Stimulated activated CD8-positive, alpha-beta memory T cell treated with anti-CD3 and anti-CD28 coated beads, Interleukin-15, amount 100 ng/mL, for 24 hours (primary cell): ENCODE measurements at places on chromosomes 16 and 17.

DNA sequence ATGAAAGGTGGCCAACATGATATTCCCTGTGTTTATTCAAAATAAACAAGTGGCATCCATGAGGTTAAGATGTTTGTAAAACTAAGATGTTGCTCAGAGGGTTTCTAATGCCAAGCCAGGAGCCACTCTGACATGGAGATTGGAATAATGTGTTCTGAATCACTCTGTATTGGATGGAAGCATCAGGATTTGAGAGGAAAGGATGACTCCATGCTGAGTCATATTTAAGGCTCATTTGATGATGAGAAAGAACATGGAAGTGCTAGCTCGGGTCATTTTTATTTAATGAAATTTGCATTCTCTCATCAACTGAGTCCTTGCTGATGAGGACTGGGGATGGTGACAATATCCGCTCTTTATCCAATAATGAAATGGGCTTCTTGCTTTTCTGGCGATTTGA, 6.2 kb downstream of the VAT1L start:
- no peak for DNase-seq

GRCh38 chr17:82981141-82981730, 98.2 kb upstream of the METRNL start:
- no peak for DNase-seq

DNA sequence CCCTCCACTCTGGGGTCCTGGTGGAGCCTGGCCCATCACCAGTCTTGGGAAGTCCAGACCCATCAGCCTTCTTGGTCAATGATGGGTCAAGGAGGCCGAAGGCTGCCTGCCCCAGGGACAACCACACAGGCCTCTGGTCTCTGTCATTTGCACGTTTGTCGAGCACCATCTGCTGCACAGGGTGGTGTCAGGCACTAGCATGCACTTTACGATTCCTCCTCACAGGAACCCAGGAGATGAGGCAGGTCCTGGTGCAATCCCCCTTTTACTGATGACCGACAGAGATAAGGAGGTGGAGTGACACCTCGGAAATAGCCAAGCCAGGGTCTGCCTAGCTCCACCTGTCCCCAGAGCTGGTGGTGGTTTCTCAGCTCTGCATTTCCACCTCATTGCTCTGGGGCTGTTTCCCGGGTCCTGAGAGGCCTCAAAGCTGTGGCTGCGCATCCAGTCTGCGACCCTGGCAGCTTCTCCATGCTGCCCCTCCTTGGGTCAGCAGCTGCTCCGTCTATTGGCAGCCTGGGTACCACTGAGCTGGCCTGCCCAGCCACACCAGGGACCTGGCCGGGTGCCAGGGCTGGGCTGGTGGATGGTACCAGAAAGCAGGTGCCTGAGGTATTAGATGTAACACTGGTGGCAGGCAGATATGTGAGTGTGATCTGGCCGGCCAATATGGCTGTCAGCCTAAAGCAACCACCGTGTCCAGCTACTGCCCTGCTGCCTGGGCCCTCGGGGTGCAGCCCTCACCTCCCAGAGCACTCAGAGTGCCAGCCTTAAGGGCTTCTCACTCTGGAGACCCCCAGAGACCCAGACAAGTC, 10.0 kb downstream of the MMP15 start:
- DNase-seq = no peak

GRCh38 chr16:35339337-35339736, 1879.9 kb downstream of the TP53TG3F start:
- no peak for DNase-seq

DNA sequence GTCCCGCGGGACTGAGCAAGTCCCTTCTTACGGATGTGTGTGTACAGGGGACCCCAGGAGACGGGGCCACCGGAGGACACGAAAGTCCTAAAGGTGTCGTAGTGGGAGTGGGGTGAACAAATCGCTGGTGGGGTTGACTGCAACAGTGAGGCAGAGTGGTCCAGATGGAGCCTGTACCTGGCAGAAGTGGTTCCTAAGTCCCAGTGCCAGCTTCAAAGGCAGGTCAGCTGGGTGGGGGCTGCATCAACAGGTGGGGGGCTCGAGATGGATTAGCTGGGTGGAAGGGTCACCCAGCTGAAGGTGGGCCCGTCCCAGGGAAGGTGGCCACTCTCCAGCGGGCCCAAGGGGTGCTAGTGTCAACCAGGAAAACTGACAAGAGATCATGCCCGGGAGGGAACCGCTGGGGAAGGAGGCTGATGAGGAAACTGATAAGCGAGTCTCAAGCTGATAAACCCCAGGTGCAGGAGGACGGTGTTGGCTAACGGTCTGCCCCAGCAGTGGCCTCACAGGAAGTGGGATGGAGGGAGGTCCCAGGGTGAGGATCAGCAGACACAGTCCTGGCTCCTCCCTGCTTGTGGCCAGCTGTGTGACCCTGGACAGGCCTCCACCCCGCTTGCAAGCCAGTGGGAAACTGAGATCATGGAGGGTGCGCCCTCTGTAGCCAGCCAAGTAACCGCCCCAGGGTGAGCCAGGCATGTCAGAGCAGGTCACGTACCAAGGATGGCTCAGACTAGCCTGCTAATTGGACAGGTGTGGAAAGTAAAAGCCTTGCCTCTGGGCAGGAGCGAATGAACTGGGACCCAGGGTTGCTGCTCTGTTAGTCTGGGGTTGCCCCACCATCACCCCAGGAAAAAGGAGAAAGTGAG, 1.0 kb downstream of the ORAI3 start:
- no peak for DNase-seq

- no peak for DNase-seq
Measured at GRCh38 chr17:27241346-27241946, 52.5 kb upstream of the WSB1 start.

DNA sequence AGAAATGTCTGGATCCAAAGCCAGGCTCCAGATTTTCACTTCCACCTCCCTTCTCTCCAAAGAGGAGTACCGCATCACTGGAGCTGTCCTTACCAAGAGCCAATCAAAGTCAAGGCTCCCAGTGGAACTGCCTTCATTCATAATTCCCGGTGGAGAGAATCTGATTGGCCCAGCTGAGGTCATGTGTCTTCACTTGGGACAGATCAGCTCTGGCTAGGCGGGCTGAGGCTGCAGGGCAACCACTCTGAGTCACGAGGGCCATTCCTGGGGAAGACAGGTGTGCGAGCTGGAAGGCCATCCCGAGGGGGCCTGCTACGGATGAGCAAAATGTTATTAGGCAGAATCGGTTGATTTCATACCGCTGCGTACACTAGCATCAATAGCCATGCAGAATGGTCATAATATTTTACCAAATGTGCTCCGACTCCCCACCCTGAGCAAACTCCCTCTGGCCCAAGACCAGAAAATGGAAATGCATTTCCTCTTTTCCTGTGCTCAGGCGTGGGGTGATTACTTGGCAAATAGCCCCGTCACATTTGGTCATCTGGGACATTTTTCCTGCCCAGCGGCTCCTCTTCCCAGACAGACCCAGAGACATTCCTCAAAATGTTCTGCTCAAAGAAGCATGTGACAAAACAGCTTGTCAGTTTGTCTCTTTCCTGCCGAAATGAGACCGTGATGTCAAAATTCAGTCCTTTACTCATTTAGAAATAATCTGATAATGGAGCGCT, 111.1 kb downstream of the AIPL1 start:
- no peak for DNase-seq
